A375 (cell line): ENCODE measurements at places on chromosomes 1 and 21. TPM values are rescaled to one million over a fixed set of nuclear protein-coding genes. Genes with fewer than 3 reads are reported as not detected.

The HSPA6 gene
- 0.94 and 2.6 TPM in 2 replicates for total RNA-seq

The AADACL4 gene
- not detected in 2 replicates for total RNA-seq

The ZNF648 gene
- 0.27 and 0.38 TPM in 2 replicates for total RNA-seq

The FCRLB gene
- 8.3 and 8.6 TPM in 2 replicates for total RNA-seq

The S100A16 gene
- 436 and 451 TPM in 2 replicates for total RNA-seq

The RIPPLY3 gene
- total RNA-seq = not detected in 2 replicates
